ENCODE measurements at places on chromosomes 2 and 18.

DNA sequence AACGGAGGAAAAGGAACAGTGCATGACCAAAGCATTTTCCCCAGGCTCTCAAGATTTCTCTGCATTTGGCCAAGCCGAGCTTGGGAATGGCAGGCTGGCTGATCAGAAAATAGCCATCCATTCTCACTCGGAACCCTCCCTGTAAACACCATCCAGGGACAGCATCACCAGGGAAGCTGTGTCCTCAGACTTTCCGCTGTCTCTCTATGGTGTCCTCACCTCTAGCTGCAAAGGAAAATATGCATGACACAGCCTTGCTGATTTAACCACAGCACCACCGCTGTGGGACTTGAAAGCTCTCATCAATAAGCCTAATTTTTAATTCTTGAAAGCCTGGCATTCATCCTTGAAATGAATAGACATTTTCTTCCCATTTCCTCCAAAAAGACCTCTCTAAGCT lies 311.7 kb downstream of the EIPR1 start:
- no peak for DNase-seq

DNA sequence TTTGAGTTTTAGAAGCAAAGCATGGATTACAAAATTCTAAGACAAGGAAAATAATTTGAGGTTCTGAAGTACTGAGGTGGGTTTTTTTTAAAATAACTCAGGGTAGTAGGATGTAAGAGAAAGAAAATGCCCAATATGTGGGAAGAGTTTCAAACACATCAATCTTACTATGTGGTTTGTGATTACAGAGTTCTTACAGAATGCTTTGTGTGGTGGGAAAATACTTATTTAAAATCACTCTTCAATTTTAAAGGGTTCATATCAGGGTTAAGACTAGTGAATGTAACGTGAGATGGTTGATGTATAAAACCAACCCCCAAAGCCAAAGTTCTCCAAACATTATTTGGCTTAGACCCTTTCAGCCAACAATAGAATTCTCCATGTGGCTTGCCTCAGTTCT lies 173.5 kb downstream of the UBE2E3 start:
- DNase-seq = no peak

GRCh38 chr2:230895536-230896345 lies 29.3 kb downstream of the GPR55 start:
- no peak for DNase-seq

DNA sequence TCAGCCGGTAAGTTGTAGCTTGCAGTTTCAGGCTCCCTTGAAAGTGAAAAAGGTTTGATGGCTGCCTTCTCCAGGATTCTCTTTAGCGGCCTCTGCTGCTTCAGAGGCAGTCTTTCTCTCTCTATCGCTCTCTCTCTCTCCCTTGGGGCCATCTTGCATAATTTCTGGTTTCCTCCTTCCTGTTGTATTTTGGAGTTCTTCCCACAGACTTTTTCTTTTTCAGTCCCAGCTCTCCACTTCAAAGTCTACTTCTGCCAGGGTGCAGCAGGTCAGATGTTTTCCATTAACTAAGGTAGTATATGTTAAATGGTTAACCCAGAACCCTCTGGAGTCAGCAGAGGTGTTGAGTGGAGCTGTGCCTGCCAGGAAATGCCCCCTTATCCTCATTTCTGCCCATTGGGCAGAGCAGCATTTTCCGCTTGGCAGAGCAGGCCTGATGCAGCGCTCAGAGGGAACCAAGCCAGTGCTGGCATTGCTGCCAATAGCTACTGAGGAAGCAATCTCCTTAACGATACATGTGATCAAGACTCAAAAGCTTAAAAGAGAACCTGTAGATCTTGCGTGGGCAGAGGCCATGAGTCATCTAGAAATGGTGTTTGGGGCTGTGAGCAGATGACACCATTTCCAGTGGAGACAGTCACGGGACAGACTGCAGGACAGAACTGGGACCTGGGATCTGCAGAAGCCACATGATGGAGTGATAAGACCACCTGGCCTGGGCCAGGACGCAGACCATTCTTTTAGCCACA lies 20.8 kb downstream of the DBI start:
- peak; percentile 25 for DNase-seq

GRCh38 chr2:200604571-200605255 lies 18.9 kb downstream of the AOX1 start:
- no peak for DNase-seq

DNA sequence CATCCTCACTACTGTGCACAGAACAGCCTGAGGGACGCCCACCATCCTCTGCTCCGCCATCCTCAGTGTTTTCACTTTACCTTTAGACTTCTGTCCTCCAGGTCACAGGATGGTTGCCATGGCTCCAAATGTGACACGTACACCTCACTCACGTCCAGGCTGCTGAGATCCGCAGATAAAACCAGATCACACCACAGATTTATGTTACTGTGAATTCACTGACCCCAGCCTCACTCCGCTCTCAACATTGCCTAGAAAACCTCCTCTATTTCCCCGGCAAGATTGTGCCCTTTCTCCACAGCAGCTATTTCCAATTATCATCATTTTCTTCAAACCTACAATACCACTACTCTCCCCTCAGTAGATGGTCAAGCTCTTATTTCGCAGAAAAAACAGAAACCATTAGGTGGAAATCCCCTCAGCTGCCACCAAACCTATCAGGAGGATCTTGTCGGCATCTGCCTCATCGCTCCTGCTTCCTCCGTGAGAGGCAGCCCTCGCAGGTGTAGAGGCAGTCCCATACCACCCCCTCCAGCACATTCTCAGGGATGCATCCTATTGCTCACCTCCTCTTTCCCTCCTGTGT lies 49.8 kb upstream of the SLC1A4 start:
- DNase-seq = no peak

DNA sequence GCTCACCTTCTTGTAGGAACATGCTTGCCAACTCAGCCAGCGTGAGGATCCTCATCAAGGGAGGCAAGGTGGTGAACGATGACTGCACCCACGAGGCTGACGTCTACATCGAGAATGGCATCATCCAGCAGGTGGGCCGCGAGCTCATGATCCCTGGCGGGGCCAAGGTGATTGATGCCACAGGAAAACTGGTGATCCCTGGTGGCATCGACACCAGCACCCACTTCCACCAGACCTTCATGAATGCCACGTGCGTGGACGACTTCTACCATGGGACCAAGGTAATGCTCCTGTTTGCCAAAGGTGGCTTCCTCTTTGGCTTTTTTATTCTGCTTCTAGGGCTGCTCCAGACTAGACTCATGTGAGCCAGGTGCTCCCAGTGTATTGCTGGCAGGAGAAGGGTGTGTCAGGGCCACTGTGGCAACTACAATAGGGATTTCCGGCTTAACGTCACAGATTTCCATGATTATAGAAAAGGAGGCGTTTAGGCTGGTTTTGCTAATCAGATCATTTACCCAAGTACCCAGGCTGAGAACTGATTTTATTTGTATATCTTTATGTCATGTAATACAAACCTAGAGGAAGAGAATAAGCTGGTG lies 50.6 kb downstream of the DPYSL5 start:
- DNase-seq = no peak

GRCh38 chr2:239884875-239885274 lies 140.3 kb downstream of the NDUFA10 start:
- no peak for DNase-seq

- DNase-seq = peak; percentile 75
These were observed 16.4 kb upstream of the FBLN7 start for GRCh38 chr2:112121682-112122254.

GRCh38 chr2:86050301-86050700 lies 55.4 kb downstream of the POLR1A start:
- no peak for DNase-seq

DNA sequence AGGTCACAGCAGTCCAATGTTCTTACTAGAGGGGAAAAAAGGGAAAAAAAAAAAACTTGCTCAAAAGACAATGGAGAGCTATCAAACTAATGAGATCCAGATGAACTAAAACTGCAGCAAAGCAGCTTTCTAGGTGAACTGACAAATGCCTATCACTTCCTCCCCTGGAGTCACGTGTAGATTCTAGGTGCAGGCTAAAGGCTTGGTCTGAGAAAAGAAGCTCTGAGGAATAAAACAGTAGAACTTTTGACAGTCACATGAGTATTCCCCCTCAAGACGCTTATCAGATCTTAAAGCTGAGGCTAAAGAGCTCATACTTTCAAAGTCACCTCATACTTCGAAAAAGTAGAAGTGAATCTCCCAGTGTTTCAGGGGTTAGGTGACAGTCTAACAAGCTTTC lies 42.3 kb downstream of the SMAD2 start:
- DNase-seq = no peak

Measured in activated naive CD4-positive, alpha-beta T cell treated with anti-CD3 and anti-CD28 coated beads for 36 hours (primary cell).